Thymus (tissue), 14 donors: ENCODE measurements at places on chromosomes 1 and 21. TPM values are rescaled to one million over a fixed set of nuclear protein-coding genes. Genes with fewer than 3 reads are reported as not detected.

HSPG2 gene
- 37.3 TPM for polyA plus RNA-seq

SLC27A3 gene
- 48.5 TPM for polyA plus RNA-seq

PADI2 gene
- polyA plus RNA-seq, result 3.6 TPM

IFNLR1 gene
- polyA plus RNA-seq, result 1.3 TPM

TMPRSS2 gene
- 2.5 TPM for polyA plus RNA-seq

MRPL20 gene
- polyA plus RNA-seq, result 140 TPM

PDZK1 gene
- 1.5 TPM for polyA plus RNA-seq

IGSF9 gene
- 4.1 TPM for polyA plus RNA-seq

DARS2 gene
- polyA plus RNA-seq, result 8.0 TPM

NPL gene
- polyA plus RNA-seq, result 30.7 TPM

HAO2 gene
- polyA plus RNA-seq, result 6.0 TPM
